Neural crest cell (in vitro differentiated cells): ENCODE measurements at places on chromosomes 5 and 9. TPM values are rescaled to one million over a fixed set of nuclear protein-coding genes. Genes with fewer than 3 reads are reported as not detected.
A peak's percentile ranks its signal among the peaks of the same experiment; 100 is the strongest.

DNA sequence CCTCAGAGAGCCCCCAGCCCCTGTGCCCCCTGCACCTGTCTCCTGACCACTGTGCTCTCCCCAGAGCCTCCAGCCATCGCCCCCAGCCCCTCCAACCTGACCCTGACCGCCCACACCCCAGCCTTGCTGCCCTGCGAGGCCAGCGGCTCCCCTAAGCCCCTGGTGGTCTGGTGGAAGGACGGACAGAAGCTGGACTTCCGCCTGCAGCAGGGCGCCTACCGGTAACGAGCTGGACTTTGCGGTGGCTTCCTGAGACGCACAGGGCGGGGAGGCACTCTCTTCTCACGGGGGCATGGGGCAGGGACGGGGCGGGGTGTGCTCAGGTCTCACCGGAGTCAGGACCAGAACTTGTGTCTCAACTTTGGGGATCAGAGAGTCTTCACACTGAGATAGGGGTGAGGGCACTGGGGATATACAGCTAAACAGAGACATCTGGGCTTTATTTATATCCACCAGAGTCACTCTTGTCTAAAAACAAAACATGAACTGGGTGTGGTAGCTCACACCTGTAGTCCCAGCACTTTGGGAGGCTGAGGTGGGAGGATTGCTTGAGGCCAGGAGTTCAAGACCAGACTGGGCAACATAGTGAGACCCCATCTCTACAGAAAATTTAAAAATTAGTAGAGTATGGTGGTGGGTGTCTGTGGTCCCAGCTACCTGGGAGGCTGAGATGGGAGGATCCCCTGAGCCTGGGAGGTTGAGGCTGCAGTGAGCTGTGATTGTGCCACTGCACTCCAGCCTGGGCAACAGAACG, 46.1 kb upstream of the ASS1 start:
- DNase-seq = no peak

GRCh38 chr5:90477073-90477472, 2.4 kb downstream of the POLR3G start:
- DNase-seq = no peak

GRCh38 chr9:89802781-89803355, 198.1 kb downstream of the GADD45G start:
- no peak for DNase-seq

DNA sequence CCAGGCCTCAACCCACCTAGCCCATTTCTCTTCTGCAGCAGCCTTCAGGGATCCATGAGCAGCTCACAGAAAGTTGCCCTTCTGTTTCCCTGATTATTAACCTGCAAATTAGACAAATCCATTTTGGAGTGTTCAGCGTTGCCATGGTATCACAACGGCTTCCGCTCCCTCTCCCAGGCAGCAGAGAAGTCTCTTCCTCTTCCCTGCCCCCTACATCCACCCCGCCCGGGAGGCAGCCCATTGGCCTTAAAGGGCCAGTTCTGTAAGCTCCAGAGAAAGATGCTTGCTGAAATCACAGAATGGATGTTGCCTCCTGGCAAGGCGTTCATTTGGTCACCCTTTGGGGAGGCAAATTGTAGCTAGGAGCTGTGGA, 47.7 kb upstream of the BOD1 start:
- peak; percentile 38 for DNase-seq

C5orf34 gene
- 11.0 and 11.4 TPM in 2 replicates for total RNA-seq
